Mesendoderm (in vitro differentiated cells): ENCODE measurements at places on chromosomes 7 and 10.

DNA sequence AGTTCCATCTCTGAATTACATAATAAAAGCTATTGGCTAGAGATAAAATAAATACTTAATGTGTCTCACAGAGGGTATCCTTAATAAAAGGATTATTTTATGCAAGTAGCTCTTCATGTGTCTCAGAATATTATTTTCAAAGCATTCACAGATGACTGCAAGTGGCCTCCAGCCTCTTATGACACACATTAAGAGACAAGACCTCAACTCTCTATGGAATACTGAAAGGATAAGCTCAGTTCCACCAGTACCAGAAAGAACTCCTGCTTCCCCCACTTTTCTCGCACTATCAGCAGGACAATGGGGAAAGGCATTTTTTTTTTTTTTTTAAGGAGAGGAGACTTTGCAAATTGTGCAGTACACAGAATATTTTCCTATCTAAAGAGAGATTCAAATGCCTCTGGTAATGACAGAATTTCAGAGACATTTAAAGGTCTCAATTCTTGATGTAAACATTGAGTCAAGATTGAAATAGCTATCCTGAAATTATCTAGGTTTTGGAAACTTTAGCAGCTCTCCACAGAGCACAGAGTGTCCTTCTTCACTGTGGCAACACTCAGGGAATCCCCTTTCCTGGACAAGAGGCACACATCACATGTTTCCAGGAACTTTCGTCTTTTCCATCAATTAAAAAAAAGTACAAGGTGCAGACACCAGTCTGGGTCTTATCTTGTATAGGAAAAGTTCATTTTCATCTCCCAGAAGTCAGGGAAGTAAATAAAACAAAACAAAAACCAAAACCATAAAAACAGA lies 122.0 kb upstream of the ANK3 start:
- DNase-seq = no peak

DNA sequence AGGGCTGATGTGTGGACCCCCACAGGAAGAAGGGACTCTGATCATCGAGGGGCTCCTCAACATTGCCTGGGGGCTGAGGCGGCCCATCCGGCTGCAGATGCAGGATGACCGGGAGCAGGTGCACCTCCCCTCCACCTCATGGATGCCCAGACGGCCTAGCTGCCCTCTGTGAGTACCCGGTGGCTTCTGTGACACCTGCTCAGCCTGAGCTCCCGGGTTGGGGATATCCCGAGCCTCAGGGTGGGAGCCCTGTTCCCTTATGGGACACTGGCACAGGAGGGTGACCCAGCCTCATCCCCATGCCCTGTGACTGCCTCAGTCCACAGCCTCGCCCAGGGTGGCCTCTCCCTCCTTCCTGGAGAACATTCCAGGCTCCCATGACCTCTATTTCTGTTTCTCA lies 3.9 kb upstream of the DEPP1 start:
- no peak for DNase-seq

DNA sequence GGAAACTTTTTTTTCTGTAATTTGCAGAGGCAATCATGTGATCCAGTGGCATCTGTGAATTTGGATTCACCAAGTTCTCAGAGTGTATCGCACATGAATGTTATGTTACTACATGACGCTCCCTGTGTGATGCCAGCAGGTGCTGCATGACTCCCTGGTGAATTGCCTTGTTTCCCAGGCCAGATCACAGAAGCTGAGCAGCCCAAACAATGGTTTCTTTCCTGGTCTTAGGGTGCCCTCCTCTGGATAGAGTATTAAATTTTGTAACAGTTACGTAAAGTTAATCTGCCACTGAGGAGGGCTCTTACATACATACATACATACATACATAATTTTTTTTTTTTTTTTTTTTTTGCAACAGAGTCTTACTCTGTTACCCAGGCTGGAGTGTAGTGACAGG lies 3.6 kb downstream of the ZSCAN21 start:
- peak; percentile 68 for DNase-seq

- DNase-seq = no peak
Measured at GRCh38 chr10:5573968-5574641, 49.3 kb downstream of the CALML3 start.

DNA sequence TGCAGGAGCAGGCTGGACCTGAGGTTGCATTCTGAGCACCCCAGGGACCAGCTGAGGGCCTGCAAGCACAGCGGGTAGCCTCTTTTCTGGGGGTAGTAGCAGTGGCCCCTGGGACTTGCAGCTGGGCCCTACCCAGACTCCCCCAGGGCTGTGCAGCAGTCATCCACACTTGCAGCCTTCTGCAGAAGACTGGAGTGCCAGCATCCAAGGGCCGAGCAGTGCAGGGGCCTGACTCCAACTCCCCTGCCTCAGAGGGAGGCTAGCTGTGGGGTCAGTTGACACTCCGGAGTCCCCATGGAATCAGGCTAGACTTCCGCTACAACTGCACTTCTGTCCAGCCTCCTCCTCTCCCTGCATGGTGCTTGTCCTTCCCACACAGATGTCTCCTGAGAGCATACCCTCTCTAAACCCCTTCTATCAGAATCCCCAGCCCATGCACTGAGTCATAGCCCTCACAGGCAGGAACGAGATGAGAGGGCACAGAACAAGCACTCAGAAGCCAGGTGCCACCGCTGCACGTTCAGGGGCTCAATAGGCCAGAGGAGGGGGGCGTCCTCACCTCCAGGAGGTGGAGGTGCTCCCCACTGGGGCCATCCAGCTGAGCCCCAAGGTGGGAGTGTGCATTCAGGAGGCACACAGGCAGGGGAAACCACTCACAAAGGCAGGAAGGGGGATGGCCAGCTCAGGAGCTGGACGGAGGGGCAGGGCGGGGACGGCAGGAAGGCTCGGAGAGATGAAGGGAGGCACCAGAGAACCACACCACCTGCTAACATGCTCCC lies 7.5 kb downstream of the RASGEF1A start:
- no peak for DNase-seq

- DNase-seq = no peak
Measured at GRCh38 chr7:155555116-155555695, 8.8 kb upstream of the CNPY1 start.

DNA sequence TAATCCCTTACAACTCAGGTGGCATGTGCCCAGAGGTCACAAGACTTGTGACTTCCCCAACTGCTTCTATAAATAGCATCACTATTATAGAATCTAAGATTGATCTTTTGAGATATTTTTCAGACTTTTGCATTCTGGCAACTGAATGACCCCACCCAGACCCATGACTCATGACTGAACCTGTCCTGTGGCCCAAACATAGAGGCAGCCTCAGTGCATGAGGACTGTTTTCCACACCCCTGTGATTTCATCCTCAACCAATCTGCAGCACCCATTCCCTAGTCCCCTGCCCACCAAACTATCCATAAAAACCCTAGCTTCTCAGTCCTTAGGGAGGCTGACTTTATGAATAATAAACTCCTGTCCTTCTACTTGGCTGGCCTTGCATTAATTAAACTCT lies 84.5 kb downstream of the MICU1 start:
- DNase-seq = no peak

DNA sequence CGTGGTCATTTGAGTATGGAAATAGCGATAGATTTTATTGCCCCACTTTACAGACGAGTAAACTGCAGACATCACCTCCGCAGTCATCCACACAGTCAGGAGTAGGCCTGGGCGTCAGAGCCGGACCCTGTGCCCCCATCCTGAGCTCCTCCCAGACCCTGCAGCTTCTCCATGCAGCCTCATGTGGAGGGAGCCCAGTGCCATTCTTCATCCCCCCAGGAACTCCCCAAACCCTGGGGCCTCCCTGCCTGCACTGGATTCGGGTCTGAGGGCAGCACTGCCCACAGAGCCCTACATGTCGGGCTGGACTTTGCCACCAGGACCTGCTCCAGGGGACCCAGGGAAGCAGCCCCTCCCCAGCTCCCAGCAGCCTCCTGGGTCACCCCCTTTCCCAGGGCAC lies 100.8 kb downstream of the MKI67 start:
- DNase-seq = no peak

DNA sequence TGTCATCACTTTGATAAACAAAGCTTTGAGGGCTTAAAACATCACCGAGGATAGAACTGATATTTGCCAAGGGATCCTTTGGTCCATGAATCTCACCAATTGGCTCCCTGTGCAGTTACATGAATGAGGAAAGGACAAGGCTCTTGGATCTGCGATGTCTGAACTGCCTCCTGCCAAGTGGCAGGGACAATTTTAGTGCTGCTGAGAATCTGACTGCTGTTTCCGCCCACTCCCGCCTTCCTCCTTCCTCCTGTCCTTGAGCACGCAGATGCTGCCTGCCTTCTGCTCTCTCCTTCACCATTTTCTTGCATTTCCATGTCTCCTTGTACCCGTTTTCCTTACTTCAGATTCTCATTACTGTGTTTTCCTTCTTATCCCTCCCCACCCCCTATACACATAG lies 26.8 kb upstream of the ITPRID1 start:
- no peak for DNase-seq
